Pancreas (tissue), 10 donors: ENCODE measurements at places on chromosomes 1 and 21. TPM values are rescaled to one million over a fixed set of nuclear protein-coding genes. Genes with fewer than 3 reads are reported as not detected.
A peak's percentile ranks its signal among the peaks of the same experiment; 100 is the strongest.

DNA sequence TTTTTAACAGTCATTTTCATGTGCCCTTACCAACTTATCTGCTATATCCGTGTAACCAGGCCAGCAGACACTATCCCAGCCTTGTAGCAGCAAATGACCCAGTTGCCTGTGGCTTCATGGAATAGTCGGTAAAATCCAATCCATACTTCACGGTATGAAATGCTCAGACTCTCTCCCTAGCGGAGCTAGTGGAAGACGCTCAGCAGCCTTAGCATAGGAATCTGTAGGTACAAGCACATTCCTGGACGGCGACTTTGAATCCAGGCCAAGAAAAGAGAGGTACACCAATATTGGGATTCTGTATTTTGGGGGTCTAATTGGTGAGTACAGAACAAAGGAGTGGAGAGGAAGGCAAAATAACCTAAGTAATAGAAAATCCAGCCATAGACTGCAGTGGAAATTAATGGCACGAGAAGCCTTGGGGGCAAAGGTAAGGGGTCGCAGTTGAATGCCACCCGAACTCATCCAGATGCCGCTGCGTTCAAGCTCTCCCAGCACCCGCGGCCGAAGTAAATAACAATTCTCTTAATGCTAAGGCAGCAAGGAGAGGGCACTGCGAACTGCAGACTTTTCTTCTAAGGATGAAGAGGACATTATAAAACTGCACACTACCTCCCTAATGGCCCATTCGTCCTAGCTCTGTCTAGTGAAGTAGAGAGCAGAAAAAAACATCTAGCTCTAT, 17.7 kb upstream of the TBX15 start:
- no peak for DNase-seq

- DNase-seq: no peak
These were observed 17.8 kb upstream of the POU3F1 start for GRCh38 chr1:38064197-38064903.

DNA sequence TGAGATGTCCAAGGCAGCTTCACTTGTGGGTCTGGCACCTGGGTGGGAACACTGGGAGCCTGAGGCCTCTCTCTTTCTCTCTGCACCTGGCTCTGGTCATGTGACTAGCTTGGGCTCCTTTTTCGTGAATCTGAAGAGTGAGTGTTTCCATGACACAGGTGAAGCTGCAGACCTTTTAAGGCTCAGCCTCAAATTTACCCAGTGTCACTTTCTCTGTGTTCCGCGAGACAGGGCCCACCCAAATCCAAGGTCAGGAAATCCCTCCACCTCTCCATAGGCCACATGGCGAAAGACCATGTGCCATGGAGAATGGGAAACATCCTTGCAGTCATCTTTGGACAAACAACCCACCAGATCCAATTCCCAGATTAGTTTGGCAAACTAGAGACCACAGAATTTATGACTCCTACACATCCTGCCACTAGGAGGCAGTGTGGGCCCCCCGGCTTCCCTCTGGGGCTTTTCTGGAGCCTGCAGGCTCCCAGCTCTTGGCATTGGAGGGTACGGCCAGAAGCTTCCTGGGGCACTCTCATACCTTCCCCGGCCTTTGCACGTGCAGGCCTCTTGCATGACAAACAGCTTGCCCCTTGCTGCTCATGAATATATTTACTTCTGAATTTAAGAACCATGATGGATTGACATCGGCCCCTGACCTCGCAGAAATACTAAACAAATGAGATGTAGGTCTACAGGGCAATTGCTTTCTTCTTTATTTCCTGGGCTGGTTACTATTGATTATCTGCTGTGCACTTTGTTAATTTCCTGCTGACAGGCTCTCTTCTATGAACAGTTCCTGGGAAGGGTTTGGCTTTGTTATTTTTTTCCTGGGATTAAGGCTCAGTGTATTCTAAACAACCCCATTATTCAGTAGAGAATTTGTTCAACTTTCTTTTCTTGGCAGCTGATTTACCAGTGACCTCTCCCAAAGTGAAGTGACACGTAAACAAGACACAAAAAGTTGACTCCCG, 180.7 kb downstream of the KAZN start:
- DNase-seq: peak; percentile 82

DNA sequence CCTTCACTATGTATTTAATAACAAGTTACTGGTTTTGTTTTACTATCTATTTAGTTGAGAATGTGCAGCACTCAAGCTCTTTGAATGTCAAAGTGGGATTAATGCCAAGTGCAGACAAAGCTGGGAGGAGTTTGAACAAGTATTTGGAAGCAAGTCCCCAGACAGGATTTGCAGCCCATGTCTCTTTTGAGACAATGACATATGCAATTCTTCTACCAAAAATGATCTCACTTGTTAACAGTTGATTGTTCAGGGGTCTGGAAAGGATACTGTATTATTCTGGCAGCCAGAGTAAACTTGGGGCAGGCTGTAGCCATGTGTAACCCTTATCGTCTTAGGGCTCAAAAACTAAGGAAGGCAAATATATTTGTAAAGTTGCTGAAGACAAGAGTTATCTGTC, 15.8 kb downstream of the COLGALT2 start:
- DNase-seq: no peak

DNA sequence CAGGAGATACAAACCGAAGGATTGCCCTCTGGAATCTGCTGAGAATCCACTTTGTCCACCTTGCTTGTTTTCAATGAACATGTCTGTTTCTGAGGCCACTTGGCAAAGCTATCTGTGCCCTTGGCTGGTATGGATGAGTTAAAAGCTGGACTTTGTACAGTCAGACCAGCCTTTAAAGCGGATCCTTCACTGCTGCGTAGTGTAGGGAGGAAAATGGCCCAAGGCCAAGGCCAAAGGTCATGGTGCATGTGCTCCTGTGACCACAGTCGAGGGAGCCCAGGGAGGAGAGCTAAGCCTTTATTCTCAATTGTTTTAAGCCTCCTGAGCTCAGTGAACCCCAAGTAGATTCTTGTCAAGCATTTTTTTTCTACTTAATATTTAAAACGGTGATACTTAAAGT, 37.0 kb downstream of the KCNJ15 start:
- DNase-seq: no peak

DNA sequence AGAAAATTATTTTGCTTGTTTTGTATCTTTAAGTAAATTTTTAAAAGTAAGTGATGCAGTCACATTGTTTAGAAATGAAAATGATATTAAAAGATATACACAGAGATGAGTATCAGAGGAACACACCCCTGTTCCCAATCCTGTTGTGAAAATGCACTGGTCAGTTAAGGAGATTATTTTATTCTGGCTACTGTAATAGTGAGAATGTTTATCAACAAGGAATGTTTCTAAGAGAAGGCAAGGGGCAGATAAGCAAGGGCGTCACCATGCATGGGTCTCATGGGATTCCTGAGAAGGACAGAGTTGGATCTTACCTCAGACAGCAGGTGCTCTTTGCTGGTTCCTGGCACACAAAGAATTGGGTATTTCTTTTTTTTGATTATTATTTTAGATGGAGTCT, 21.8 kb downstream of the C1orf52 start:
- no peak for DNase-seq

DNA sequence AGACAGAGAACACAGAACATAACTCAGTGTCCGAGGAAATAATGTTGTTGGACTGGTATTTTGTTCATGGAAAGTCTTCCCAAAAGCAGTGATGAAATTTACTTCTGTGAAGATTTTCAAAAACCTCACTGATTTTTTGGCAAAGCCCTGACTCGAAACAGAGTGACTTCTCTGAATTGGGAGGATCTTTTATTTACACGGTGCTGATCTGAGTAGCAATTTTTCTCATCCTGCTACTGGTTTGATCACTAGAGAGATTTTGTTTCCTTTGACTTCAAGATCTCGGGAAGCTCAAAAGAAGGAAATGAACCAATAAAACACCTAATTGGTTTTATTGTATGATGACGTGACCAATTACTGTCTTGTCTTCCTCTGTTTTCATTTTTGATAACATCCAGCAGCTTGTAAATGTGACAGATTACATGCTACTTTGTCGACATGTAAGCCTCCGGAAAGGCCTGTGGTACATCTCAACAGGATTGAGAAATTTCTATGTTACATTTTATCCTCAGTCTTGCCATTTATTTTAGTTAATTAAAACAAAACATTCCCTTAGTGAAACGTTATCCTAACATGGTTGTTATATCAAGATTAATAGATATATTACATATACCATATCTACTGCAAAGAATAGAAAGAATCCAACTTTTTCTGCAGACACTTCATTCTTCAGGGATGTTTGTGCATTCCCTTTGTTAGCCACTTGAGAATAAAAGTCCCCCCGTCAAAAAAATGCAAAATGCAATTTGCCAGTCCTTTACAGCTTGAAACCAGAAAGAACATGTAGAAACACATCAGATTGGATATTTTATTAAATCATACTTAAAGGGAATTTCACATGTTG, 42.8 kb upstream of the IFI44L start:
- no peak for DNase-seq

GRCh38 chr1:86976664-86977063, 62.2 kb downstream of the HS2ST1 start:
- no peak for DNase-seq

GRCh38 chr1:236039740-236040685, 24.9 kb downstream of the NID1 start:
- no peak for DNase-seq

The CD1E gene
- not detected for total RNA-seq

The PROK1 gene
- not detected for total RNA-seq
